Stimulated activated CD4-positive, alpha-beta T cell treated with anti-CD3 and anti-CD28 coated beads, Interleukin-12 subunit alpha, Interleukin-12 subunit beta, amount 100 ng/mL, for 4 hours (primary cell): ENCODE measurements at places on chromosomes 4 and X.

- DNase-seq: no peak
These were observed 62.1 kb downstream of the FUNDC1 start for GRCh38 chrX:44480591-44480990.

DNA sequence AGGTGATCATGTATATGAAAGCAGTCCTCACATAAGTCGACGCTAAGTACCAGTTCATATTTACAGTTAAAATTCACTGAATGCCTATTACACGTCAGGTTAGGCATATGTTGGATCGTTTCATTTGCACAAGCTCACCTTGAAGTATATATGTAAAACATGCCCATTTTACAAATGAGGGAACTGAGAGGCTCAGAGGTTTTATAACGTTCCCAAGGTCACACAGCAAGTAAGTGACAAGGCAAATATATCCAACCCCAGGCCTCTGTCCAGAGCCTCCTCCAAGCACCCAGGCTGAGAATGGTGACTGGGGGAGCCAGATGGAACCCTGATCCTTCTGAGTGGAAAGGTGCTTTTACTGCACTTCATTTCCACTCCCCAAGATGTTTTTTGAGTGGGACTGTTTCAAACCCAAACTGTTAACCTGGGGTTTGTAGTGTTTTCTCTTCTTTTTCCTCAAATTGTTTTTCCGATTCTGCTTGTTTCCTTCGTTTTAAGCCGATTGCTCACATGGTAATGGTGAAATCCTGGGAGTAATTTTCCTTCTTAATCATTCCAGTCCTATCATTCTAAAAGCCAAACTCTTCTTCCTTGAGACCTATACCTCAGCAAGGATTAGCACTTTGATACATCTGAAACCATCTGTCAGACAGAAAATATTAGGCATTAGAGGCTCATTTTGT lies 791 bp downstream of the SMIM20 start:
- no peak for DNase-seq

DNA sequence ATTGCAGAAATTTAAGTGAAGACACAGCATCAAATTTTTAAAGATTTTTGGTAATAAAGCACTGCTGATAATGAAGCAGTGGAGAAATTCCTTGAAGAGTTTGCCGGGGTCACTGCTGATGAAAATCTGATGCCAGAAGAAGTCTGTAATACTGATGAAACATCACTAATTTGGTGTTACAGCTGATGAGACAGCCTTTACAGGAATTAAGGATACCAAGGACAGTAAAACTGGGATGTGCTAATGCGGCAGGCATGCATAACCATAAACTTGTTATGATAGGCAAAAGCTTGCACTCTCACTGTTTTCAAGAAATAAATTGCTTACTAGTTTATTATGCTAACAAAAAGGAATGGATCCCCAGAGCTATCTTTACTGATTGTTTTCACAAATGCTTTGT lies 52.9 kb upstream of the VEGFC start:
- DNase-seq: no peak

- peak; percentile 34 for DNase-seq
These were observed 36.9 kb downstream of the NLGN3 start for GRCh38 chrX:71181558-71181909.

GRCh38 chr4:81505004-81505598 lies 33.4 kb upstream of the RASGEF1B start:
- DNase-seq: peak; percentile 50

- no peak for DNase-seq
These were observed 443.7 kb upstream of the ATOH1 start for GRCh38 chr4:93384887-93385286.

GRCh38 chr4:23368081-23368697 lies 521.7 kb downstream of the PPARGC1A start:
- DNase-seq: no peak

DNA sequence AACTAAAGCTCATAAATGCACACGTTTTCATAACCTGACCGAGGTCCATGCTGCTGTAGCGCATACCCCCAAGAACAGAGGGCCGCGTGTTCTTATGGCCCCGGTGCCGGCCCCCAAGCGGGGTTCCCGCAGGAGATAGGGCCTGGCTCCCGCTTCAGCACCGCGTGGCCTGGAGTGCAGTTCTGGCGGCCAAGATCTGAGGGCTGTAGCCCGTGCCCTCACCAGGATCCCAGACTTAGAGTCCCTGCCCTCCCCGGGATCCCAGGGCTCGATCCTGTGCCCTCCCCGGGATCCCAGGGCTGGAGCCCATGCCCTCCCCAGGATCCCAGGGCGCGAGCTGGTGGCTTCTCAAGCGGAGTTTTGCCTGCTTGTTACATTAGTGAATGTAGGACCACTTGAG lies 1.0 kb upstream of the GRPEL1 start:
- no peak for DNase-seq

GRCh38 chrX:8846266-8846665 lies 45.1 kb upstream of the FAM9A start:
- no peak for DNase-seq

- DNase-seq: no peak
These were observed 68.0 kb downstream of the LUZP4 start for GRCh38 chrX:115357326-115358120.

GRCh38 chr4:105671301-105671700 lies 37.2 kb downstream of the INTS12 start:
- DNase-seq: no peak

DNA sequence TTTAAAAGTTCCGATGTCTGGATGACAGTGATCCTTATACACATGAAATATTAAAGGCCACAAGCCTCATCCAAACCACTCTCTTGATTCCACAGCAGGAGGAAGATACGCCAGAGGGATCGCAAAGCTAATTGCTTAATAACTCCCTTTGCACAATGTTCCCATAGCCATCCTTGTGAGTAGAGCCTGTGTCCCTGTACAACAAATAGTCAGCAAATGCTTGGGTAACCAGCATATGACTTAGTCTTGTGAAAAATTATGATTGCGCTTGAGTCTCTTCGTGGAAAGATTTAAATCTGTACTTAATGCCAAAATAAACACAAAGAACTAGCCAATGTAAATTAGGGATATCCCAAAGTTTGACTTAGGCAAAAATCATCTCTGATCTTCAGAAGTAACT lies 31.5 kb downstream of the SLC9A7 start:
- no peak for DNase-seq

DNA sequence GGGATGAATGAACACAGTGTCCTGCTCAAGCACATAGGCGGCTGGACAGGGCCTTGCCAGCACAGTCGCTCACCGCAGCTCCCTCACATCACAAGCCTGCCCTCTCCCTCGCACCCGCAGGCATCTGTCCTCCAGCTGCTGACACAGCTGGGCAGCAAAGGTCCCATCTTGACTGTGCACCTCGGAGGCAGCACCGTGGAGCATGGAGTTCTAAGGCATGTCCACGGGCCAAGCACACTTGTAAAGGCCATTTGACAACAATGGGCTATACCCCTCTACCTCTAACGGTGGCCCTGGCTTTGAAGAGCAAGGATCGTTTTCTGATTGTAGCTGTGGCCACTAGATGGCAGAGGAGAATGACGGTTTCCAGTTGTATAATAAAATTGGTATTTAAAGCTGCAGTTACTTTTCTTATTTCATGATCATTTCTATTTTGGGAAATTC lies 53.8 kb downstream of the APLN start:
- no peak for DNase-seq

DNA sequence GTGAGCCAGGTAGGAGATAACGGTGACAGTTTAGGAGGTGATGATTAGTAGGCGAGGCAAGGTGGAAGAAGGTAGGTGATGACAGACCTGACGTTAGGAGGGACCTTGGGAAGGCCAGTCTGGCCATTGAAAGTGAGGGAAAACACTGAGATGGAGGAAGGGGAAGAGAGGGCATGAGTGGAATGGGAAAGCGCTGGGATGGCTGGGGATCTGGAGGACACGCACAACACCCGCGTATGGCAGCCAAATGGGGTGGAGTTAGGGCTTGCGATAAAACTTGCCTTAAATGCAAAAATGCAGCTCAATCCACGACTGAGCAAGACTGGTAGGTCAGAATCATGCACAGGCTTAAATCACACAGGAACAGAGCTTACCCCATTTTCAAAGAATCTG lies 605 bp upstream of the CDKL2 start:
- DNase-seq: no peak

GRCh38 chr4:13907255-13907751 lies 279.8 kb upstream of the BOD1L1 start:
- no peak for DNase-seq

DNA sequence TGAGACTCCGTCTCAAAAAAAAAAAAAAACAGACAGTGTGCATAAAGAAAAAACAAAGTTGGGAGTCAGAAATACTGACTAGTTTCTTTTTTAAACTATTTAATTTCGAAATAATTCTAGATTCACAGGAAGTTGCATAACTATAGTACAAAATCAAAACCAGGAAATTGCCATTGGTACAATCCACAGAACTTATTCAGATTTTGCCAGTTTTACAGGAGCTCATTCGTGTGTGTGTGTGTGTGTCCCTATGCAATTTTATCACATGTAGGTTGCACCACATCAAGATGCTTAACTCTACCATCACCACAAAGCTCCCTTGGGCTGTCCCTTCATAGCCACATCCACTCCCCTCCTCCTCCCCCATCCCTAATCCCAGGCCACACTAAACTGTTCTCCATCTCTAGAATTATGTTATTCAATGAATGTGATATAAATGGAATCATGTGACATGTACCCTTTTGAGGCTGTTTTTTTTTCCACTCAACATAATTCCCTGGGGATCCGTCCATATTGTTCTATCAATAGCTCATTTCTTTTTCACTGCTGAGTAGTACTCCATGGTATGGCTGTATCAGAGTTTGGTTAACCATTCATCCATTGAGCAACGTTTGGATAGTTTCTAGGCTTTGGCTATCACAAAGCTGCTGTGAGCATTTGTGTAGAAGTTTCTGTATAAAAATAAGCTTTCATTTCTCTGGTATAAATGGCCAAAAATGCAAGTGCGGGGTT lies 16.3 kb upstream of the DDX3X start:
- DNase-seq: no peak

DNA sequence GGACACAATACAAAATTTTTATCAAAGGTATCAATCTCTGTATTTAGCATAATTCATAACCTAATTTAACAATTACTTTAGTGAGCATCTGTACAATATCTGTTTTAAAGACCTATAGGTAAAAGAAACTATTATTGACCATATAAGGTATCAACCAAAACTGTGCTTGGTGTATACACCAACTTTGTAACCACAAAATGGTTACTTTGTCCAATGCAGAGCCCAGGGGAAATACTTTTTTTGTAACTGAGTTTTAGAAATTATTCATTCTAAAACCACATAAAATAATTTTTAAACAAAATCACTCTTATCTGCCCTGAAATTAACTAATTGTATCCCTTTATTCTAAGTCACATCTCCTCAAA lies 5.0 kb downstream of the CXXC4 start:
- DNase-seq: no peak

- DNase-seq: no peak
These were observed 22.7 kb downstream of the F8A3 start for GRCh38 chrX:155435744-155436112.

DNA sequence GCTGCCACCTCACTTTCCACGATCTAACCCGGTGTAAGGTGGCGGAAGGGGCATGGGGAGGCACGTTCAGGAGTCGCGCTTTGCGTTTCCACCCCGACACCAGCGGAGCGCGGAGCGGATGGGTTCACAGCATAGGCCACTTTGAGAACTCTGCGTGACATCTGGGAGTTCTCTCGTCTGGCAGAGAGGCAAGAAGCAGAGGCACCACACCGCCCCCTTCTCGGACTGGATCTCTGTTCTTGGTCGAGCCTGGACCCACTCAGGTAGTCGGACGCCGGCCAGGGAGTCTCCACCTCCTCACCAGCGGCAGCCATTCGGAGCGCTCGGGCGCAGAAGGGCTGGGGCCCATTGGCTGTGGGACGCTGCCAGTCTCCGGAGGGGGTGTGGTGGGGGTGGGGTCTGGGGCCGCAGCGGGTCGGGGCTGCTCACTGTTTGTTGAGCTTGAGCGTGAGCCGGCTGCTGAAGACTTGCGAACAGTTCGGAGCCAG lies at the start of gene DACH2:
Gene DACH2 (plus strand): TSS at position 428 of the 488 bp plus-strand sequence.
- DNase-seq: peak; percentile 40

DNA sequence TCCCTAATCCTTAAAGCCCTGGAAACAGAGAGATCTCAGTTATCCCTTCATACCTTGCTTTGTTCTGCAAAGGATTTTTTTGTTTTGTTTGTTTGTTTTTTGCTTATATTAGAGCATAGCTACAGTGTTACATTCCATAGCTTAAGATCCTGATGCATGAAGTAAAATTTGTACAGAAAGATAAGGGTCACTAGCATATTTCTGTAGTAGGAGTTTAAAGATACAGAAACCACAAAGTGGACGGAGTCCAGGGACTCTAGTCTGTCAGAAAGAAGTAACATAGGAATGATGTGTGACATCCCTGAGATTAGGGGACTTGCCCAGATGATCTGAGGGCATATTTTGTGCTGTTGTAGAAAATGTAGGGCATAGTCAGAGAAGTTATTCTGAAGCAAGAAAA lies 151.9 kb upstream of the PLAC1 start:
- no peak for DNase-seq

DNA sequence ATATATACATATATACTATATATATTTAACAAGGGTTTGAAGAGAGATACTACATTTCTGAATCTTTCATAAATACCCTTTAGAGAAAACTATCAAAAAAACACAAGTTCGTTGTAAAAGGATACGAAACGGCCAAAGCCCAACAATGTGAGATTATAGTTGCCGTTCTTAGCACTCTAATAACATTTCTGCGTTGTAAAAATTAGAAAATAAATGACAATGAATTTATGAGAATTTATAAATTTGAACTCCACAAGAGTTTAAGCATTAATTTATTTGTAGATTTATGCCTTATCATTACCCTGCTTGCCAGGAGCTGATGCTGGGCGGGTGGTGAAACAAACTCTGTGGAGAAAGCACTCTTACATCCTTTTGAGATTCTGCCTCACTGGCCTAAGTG lies 1.1 kb downstream of the WDR17 start:
- DNase-seq: no peak

DNA sequence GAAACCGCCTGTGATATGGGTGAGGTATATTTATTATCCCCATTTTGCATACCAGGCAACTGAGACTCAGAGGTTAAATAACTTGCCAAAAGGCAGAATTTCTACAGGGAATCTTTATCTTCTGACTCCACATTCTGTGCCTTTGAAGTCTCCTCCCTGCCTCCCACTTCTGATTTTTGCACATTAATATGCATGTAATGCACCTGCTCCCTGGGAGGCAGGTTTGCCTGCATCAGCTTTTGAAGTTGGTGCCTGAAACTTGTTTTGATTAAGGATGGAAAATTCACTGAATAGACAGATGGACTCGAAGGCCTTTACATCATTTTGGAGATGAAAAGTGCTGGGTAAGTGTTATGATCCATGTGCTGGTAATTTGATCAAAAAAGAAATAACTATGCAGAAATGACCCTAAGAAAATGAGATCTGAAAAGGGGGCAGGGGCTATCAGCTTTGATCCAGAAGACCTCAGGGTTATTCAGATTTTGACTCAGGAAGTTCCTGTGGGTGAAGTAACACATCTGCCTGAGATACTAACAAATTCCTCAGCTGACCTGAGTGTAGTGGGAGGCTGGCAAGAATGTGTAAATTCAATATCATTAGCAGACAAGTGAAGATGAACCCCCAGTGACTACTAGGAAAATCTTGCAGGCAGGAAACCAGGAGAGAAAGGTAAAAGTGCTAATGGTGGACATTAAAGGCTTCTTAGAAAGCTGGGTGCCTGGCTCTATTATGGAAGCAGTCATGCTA lies 167.5 kb upstream of the BOD1L1 start:
- no peak for DNase-seq
